ENCODE measurements at places on chromosomes 13 and 19.
A peak's percentile ranks its signal among the peaks of the same experiment; 100 is the strongest.

GRCh38 chr13:66098931-66099628 is 1131.1 kb downstream of the PCDH9 start:
- DNase-seq = no peak

- DNase-seq = peak; percentile 93
Observed at GRCh38 chr19:48169578-48169938, 586 bp downstream of the LIG1 start.

GRCh38 chr19:53671663-53672062 is 39.9 kb downstream of the DPRX start:
- no peak for DNase-seq

GRCh38 chr13:113098162-113098732 is 7.3 kb upstream of the F7 start:
- no peak for DNase-seq

GRCh38 chr19:49333811-49334288 is 1.4 kb upstream of the CD37 start:
- peak; percentile 83 for DNase-seq

GRCh38 chr13:32647926-32648325 is 61.7 kb downstream of the PDS5B start:
- no peak for DNase-seq

DNA sequence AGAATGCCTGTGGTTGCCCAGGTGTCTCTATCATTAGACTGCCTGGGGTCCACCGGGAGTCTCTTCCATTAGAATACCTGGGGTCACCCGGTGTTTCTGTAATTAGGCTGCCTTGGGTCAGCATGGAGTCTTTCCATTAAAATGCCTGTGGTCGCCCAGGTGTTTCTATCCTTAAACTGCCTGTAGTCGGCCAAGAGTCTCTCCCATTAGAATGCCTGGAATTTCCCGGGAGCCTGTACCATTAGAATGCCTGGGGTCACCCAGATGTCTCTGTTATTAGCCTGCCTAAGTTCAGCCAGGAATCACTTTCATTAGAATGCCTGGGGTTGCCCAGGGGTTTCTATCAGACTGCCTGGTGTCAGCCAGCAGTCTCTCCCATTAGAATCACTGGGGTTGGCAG is 1492.8 kb downstream of the UQCRFS1 start:
- DNase-seq = no peak

DNA sequence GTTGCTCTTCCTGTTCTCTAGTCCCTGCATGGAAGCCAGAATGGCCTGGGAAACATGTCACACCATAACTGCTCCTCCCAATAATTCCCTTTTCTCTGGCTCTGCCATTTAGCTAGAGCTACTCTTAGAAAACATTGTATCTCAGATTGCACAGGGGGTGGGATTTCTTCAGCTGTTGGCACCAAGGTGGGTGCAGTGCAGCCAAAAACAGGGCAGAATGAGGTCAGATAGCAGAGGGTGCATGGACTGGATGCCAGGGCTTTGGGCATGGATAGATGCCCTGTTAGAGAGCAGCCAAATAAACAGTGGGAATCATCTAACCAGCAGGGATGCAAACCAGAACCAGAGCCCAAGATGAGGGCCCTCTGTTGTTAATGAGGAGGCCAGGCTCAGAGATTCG is 4.9 kb upstream of the AMER2 start:
- DNase-seq = no peak

DNA sequence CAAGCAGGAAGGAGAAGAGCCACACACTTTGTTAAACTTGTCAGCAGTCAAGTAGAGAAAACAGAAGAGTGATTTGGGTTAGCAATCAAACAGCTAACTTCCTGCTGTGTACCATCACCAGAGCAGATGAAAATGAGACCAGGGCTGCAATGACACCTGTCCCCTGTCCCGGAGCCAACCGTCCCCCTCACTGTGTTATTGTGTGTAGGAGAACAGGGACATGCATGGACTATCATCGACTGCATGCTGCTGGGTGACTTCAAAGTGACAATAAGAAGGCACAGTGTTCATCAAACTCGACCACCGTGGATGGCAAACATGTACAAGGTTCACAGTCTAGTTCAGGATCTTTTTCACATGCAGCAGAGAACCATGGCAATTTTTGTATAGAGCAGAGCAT is 94.0 kb upstream of the SLC15A1 start:
- DNase-seq = no peak

DNA sequence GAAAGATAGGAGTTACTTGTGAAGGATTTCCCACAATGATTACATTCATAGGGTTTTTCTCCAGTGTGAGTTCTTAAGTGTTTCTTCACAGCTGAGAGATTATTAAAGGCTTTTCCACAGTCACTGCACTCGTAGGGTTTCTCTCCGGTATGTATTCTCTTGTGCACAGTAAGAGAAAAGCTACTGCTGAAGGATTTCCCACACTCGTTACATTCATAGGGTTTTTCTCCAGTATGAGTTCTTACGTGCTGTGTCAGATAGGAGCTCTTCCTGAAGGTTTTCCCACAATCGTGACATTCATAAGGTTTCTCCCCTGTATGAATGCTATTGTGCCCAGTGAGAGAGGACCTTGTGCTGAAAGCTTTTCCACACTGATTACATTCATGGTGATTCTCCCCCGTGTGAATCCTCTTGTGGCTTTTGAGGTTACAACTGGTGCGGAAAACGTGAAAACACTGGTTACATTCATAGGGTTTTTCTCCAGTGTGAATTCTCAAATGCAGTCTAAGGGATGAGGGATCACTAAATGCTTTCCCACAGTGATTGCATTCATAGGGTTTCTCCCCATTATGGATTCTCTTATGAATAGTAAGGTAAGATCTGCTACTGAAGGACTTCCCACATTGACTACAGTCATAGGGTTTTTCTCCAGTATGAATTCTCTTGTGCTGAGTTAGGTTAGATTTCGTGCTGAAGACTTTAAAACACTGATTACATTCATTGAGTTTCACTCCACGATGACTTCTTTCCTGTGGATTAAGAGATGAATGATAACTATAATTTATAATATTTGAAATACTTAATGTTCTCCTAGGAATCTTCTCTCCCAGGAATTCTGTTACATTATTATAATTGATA is 20.6 kb downstream of the ZNF558 start:
- DNase-seq = no peak

DNA sequence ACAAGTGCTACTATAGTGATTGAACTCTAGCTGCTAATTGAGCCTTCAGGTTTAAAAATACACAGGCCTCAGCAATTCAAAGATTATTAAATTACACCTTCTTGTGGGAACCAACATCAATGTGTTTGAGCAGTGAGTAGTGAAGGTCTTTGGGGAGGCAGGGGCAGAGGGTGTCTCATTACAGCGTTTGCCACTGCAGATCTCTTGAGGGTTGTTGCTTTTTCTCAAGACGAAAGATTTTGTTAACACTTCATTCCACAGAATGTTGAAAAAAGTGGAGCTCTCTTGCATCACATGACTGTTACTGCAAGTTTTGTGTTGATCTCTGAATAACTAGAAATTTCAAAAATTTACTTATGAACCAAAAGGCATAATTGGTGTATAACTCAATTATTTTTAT is 253.6 kb downstream of the ATP8A2 start:
- DNase-seq = no peak
